ENCODE measurements at places on chromosomes 3 and 15.

DNA sequence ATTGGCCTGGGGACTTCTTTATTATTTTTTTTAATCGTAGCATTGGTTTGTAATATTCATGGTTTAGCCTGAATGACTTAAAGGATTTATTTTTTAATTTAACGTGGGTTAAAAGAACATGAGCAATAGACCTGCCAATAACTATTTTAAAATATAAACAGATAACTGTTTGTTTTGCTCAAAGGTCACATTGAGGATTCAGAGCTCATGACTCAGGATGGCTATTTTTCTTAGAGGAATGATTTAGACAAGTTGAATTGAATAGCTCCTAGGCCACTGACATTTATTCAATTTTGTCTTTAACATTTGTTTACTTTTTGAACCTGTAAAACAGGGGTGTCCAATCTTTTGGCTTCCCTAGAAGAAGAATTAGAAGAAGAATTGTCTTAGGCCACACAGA lies 68.5 kb downstream of the ITPR1 start:
- no peak for DNase-seq

DNA sequence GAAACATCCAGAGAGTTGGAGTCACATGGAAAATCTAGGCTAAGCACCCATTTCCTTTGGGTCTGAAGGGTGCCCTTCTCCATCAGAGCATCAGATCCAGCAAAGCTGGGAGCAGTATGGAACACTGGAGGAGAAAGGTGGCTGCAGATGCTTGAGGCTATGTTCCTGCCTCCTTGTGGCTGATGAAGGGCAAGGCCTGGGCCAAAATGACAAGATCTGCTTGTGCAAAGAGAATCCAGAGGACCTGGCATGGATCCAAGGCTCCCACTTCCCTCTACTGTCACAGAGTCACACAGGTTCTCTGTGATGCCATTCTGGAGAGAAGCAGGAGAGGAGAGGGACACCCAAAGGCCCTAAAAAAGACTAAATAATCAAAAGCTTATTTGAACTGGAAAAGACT lies 9.2 kb upstream of the ATP8B4 start:
- no peak for DNase-seq

GRCh38 chr3:173098959-173099358 lies 42.1 kb downstream of the SPATA16 start:
- DNase-seq = no peak

GRCh38 chr15:66573348-66573718 lies 7.5 kb upstream of the LCTL start:
- DNase-seq = no peak

DNA sequence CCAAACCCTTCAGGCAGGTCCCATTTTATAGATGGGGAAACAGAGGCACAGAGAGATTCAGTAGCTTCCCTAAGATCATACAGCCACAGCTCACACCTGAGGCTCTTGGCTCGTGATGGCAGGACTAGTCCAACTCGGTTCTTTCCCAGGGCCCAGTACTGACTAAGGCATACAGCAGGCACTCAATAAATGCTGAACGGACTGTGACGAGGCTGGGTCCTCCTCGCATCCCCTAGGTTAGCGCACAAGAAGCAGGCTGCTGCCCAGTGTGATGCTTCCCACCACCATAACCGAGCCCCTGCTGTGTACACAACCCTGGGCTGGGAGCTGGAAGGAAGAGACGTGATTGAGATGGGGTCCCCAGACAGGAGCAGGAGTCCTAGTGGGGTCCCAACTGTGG lies 24.9 kb downstream of the PLXND1 start:
- DNase-seq = no peak

DNA sequence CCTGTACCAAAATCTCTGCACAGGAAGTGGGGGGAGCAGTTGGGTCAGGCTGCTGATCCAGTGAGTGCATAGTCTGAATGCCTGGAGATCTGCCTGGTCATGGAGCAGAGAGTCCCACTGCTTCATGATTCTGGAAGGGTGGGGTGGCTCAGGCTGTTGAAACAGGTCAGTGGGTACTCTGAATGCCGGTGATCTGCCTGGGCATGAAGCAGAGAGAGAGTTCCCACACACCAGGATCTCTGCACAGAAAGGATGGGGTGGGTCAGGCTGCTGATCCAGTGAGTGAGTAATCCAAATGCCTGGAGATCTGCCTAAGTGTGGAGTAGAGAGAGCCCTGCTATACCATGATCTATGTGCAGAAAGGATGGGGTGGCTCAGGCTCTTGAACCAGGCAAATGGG lies 16.1 kb upstream of the GCSAM start:
- DNase-seq = no peak

GRCh38 chr3:23685541-23686258 lies 120.1 kb upstream of the UBE2E1 start:
- DNase-seq = no peak

DNA sequence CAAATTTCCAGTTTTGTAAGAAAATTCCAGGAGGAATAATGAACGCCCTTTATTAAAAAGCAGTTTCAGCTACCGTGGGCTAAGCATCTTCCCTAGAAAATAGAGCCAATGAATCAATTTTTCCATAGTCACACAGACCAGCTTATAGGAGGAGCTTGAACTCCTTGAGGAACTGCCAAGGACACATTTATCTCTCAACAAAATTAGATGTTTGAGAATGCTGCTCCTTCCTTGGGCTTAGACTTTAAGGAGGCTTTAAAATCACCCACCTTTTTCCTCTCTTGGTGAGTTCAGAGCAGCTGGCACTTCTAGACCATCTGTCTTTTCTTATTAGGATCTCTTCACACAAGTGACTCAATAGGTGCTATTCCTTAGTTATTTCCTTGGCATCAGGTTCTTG lies 588.0 kb downstream of the SQOR start:
- no peak for DNase-seq

- DNase-seq = no peak
Measured at GRCh38 chr3:24299246-24299805, 195.3 kb downstream of the THRB start.

GRCh38 chr3:146217324-146217723 lies 33.6 kb downstream of the PLSCR4 start:
- no peak for DNase-seq

DNA sequence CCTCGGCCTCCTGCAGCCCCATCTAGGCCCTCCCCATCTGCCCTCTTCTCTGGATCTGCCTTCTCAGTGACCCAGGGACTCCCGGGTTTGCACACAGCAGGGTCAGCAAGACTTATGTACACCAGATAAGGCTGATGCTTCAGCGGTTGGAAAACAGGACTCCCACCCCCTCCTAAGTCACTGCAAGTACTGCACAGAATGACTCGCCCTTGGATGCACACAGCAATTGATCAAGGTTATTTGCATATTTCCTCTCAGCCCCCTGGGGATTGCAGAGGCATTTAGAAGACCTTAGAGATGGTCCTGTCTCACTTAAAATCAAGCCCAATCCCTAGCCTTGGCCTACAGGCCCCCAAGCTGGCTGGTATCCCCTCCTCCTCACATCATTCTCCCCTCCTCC lies 8.9 kb downstream of the ACAN start:
- no peak for DNase-seq

DNA sequence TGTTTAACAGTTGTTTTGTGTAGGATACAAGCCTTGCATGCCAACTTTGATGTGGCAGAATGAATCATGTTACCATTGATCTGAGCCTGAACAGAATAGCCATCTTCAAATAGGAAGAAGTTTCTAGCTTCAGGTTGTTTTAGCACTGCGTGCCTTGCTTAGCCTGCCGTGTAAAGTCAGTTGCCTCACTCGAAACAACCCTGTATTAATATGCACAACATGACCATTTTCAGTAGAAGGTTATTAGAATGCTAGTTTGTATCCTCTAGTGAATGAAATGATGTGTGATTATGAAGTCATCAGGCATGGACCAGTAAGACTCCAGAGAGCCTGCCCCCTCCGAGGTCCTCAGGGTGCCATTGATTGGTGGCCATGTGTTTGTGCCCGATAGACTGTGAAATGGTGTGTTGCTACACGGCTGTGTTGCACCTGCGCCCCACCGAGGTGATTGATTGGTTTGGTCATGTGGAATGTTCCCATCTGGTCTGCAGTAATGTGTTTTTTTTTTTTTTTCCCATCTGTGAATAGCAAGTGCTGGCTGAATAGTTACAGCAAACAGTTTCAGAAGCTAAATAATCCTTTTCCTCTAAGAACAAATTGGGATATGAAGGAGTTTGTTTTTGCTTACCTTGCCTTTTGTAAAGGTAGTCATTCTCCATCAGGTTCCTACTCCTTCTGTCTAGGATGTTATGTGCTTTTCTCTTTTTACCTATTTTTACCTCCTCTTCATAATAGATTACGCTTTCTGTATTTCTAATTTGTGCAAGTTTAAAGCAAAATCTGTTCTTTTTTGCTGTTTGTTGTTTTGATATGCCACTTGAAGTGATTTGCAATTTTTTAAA lies 214.9 kb downstream of the TCF12 start:
- DNase-seq = peak; percentile 18

- no peak for DNase-seq
Measured at GRCh38 chr3:189430166-189430565, 201.0 kb upstream of the TP63 start.

- no peak for DNase-seq
Measured at GRCh38 chr3:140545197-140545596, 132.7 kb upstream of the TRIM42 start.

GRCh38 chr15:80732818-80733217 lies 37.7 kb downstream of the ABHD17C start:
- no peak for DNase-seq

DNA sequence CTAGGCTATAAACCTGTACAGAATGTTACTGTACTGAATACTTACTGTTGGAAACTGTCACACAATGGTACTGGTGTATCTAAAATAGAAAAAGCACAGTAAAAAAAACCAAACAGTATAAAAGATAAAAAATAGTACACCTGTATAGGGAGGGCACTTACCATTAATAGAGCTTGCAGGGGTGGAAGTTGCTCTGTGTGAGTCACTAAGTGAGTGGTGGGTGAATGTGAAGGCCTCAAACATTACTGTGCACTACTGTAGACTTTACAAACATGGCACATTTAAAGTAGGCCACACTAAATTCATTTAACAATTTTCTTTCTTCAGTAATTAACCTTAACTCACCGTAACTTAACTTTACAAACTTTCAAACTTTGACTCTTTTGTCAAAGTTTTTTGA lies 22.0 kb downstream of the B3GALNT1 start:
- DNase-seq = no peak

DNA sequence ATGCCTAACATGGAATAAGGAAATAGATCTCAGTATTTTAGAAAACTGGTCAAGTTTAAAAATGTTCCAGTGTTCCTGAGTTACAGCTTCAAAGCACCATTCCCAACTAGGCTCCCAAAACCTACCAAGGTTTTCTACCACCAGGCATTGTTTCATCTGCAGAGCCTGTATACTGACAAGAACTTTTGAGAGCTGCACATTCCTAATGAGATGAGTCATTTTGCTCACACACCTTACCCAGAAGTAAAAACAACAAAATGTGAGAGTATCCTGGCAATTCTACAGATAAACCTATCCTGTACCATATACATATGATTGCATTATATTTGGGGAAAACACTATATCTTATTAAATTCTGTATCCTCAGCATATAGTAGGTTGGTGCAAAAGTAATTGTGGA lies 90.7 kb downstream of the ATP8B4 start:
- no peak for DNase-seq

GRCh38 chr3:53232641-53233377 lies 23.0 kb downstream of the TKT start:
- no peak for DNase-seq

- no peak for DNase-seq
Measured at GRCh38 chr3:106347350-106347749, 478.5 kb upstream of the CBLB start.

GRCh38 chr3:5184499-5184898 lies 3.0 kb upstream of the EDEM1 start:
- DNase-seq = no peak

DNA sequence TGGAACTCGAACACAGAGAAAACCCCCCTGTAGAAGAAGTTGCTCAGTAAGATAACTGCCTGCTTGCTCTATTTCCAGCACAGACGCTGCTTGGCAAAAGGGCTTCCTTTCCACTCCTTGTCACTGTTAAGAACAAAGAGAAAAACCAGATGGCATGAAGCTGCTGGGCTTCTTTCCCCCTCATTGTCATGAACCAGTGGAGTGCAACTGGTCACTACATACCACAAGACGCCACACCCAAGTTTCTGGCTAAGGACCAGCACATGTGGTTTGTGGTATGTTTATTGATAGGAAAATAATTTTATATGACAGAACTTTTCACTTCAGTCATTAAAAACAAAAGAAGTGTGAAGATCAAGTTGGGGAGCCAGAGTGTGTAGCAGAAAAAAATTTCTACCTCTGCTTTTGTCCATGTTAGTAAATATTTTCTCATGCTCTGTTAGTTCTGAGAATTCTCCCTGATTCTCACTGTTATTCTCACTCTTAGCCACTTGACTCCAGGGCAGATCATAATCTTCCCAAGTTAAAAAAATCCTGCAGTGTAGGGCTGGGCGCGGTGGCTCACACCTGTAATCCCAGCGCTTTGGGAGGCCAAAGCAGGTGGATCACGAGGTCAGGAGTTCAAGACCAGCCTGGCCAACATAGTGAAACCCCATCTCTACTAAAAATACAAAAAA lies 37.9 kb downstream of the CLK3 start:
- no peak for DNase-seq

GRCh38 chr15:86557018-86557550 lies 477.4 kb downstream of the AGBL1 start:
- DNase-seq = no peak

DNA sequence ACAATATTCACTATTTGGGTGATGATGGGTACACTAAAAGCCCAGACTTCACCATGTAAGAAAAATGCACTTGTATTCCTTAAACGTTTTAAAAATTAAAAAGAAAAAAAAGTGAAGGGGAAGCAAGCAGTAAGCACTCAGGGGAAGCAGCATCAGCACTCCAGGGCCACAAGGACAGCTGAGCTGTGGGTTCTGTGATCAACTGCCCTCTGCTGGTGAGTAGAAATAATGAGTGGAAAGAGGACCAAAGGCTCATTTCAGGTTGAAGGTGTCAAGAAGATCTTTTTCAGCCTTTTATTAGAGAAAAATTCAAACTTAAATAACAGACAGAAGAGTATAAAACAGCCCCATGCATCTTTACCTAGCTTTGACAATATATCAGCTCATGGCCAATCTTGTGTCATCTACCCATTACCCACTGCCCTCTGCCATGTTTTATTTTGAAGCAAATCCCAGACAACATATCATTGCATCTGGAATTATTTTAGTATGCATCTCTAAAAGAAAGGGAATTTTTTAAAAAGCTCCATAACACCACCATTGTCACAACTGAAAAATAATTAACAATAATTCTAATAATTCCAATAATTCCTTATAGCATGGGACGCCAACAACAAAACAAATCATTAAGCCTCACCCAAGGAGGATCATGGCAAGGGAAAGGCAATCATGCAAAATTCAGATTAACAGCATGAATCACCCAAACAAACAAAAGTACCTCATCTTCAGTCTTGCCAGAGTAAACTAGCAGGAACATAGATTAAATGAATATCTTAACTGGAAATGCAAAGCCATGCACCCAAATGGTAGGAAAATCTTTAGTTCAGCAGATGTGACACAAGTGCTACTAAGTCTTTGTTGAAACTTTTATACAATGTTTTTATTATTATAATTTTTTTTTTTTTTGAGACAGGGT lies 42.5 kb downstream of the TAMM41 start:
- peak; percentile 23 for DNase-seq
